ENCODE measurements at places on chromosomes 1 and 21.

DNA sequence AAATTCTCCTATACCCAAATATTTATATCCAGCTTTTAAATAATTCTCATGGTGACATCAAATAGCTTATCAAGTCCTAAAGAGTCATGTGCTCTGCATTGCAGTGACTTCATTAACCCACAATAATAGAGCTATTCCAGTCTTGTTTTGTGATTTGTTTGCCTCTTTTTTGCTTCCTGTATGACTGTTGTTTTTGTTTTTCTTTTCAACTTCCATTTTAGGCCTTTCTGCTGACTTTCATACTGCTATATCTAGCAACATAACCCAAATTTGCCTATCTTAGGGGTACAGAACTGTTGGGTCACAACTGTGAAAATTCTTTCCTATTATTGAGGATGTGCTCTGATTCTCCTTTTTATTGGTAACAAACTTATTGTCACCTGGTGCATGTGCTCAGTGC, 30.3 kb downstream of the SPATA17 start:
- DNase-seq, result no peak

- no peak for DNase-seq
Measured at GRCh38 chr1:1197551-1198422, 8.6 kb downstream of the TNFRSF18 start.

DNA sequence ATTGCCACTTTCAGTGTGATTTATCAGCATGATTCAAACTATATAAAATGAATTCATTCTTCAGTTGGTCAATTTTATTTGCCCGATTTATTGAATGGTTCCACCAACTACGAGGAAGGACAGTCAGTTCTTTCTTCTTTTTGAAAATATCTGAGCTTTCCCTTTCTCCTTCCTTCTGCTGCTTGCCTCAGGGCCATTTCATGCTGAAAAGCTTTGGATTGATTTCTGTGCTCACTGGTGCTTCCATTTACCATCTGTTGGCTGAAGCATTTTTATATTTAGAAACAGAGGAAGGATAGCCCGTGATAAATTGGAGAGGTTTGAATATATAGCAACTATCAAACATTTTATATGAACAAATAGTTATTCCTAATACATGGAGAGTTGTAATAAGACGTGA, 68.9 kb upstream of the ADAMTS5 start:
- DNase-seq, result no peak

DNA sequence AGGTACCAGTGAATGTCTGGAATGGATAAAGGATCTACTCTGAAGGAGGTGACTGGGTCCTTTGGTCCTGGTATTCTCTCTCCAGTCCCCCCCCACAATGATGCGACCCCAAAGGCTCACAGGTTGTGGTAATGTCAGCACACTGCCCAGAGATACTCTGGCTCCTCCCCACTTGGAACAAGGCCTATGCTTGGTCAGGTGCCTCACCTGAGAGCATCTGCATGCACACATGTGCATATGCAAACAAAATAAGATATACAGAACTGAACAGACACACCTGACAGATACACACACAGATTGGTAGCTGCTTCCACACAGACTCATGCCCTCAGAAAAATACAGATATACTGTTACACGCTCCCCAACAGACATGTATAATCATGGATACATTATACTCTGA, 33.5 kb downstream of the DMAP1 start:
- no peak for DNase-seq

GRCh38 chr21:31647650-31648049, 11.8 kb upstream of the SOD1 start:
- no peak for DNase-seq

- DNase-seq, result no peak
Measured at GRCh38 chr1:228963795-228964177, 228.5 kb downstream of the RHOU start.

DNA sequence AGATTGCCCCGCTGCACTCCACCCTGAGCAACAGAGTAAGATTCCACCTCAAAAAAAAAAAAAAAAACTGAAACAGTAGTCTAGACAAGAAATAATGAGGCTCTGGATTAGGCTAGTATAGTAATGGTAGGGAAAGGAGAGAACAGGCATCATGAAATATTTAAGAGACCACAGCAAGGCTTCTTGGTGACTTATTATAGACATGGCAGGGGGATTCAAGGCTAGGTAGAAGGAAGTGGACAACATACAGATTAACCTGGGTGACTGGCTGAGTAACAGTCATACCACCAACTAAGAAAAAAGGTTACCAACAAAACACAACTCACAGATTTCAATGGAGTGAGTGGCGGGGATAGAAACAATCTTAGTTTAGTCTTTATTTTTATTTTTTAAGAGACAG, 8.3 kb downstream of the NVL start:
- DNase-seq, result no peak
